ENCODE measurements at places on chromosomes 13 and 19.
A peak's percentile ranks its signal among the peaks of the same experiment; 100 is the strongest.

- DNase-seq, result no peak
Measured at GRCh38 chr19:5691822-5692722, 2.0 kb downstream of the RPL36 start.

GRCh38 chr13:44797685-44798084 lies 191.6 kb downstream of the NUFIP1 start:
- DNase-seq, result no peak

DNA sequence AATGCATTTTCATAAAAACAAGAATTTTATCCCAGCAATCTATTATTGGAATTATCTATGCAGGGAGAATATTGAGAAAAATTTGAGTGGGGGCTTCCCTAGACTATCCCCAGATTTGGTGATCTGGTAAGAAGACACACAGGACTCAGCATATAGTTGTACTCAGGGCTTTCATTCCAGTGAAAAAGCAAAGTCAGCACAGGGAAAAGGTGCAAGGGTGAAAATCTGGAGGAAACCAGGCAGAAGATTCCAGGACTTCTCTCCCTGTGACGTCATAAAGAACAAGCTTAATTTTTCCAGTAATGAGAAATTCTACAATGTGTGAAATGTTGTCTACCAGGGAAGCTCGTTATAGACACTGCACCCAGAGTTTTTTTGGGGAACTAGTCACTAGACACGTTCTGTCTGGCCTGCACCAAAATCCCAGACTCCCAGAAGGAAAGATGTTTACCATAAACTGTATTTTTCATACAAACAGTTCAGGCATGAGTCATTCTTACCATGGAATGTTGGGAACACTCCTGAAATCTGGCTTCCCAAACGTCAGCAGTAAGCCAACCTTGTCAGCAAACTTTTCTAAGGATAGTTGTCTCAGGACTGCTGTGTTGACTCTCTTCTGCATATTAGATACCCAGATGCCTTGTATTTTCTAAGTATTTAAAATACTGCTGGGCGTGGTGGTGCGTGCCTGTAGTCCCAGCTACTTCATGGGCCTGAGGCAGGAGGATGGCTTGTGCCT lies 107.4 kb downstream of the DNAJC3 start:
- no peak for DNase-seq

DNA sequence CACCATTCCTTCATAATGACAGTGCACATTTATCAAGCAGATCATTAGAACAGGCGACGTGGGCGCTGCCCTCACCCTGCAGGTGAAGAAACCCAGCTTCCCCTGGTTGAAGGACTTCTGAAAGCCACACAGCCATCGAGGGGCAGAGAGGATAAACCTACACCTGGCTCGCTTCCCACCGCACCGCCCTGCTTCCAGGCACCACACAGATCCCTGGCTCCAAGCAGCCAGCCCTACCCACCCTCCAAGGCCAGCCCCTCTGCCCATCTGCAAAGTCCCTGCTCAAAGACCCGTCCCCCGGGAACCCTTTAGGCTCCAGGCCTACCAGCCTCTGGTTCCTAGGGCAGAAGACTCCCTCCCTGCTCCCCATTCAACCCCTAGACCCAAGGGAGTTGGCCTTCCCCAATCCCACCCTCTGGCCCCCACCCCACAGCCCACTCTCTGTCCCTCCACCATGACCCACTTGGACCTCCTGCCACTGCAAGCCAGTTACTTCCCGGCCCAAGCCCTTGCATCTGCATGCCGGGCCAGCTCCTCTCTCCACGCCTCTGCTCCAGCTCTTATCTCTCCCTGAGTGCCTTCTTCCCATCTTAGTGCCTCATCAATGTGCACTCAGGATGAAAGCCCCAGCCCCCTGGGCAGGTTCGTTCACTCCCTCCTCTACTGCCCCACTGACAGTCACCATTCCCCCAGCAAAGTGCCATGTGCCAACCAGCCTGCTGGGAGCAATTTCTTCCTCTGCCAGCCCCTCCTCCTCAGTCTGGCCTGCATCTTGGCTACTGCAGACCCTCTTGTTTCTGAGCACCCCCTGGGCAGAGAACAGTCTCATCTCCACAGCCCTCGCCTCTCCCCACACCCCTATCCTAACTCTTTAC lies 28.0 kb downstream of the PEPD start:
- no peak for DNase-seq

- peak; percentile 36 for DNase-seq
Measured at GRCh38 chr19:34732612-34733211, 1.3 kb upstream of the ZNF181 start.

GRCh38 chr13:46341112-46341711 lies 45.8 kb downstream of the RUBCNL start:
- DNase-seq, result no peak

GRCh38 chr13:113802090-113802531 lies 43.1 kb downstream of the TMEM255B start:
- DNase-seq, result no peak

DNA sequence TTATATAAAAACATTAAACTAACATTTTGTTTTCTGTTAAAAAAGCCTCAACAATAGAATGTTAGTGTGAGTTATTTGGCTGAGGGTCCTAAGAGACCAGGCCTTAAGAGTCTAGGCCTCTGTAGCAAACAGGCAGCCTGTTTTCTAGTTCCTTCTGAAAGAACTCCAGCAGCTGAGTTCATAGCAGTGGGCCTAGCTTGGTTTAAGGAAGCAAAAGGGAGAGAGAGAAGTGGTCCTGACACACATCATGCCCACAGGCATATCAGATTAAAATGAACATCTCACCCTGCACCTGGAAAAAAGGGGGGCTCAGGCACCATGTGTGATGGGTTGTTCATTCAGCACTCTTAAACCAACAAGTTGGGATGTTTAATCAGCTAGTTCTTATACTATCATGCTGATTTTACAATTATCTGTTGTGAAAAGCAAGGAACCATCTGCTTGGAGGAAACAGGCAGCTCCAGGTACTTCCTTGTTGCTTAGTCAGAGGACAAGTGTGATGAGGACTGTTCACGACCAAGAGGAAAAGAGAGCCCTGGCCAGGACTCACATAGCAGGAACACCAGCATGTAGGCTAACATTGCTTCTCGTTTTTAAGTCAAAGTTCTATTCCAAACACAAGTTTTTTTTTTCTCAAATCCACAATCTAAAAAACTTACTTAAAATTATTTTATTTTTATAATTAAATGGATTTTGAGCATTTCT lies 81.3 kb upstream of the FRY start:
- no peak for DNase-seq

DNA sequence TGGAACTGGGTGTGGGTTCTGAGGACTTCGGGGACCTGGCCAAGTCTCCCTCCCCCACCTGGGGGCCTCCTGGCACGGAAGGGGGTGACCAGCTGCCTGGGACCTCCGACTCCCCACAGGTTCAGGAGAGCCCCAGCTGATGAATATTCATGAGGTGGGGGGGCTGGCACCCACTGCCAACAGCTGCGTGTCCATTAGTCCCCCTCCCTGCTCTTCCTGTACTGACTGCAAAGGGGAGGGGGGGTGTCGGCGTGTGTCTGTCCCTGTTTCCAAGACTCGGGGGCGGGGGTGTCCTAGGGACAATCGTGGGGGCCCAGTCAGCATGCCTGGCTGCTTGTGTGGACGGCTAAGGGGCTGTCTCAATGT lies 10.6 kb upstream of the NFIX start:
- DNase-seq, result no peak

Measured in liver (tissue), 10 donors.